ENCODE measurements at places on chromosomes 13 and 19.

DNA sequence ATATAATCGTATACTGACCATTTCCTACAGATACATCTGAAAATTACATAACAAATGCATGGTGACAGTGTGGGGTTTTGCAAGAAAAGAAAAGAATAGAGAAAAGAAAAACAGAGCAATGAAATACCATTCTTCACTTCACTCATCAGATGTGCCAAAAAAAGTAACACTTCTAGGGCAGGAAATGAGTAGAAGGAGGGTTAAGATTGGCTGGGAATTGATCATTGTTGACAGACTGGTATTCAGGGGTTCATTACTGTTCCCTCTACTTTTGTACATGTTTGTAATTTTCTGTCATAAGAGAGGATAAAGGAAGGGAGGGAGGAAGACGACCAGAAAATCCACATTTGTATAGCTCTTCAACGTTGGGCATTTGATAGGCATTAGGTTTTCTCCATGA is 31.5 kb downstream of the ABCC4 start:
- no peak for DNase-seq

GRCh38 chr13:48505597-48506091 is 27.2 kb downstream of the RCBTB2 start:
- peak; percentile 95 for DNase-seq

GRCh38 chr13:30016398-30016797 is 166.0 kb upstream of the UBL3 start:
- no peak for DNase-seq

- no peak for DNase-seq
Observed at GRCh38 chr19:39316627-39317321, 3.9 kb downstream of the LRFN1 start.

DNA sequence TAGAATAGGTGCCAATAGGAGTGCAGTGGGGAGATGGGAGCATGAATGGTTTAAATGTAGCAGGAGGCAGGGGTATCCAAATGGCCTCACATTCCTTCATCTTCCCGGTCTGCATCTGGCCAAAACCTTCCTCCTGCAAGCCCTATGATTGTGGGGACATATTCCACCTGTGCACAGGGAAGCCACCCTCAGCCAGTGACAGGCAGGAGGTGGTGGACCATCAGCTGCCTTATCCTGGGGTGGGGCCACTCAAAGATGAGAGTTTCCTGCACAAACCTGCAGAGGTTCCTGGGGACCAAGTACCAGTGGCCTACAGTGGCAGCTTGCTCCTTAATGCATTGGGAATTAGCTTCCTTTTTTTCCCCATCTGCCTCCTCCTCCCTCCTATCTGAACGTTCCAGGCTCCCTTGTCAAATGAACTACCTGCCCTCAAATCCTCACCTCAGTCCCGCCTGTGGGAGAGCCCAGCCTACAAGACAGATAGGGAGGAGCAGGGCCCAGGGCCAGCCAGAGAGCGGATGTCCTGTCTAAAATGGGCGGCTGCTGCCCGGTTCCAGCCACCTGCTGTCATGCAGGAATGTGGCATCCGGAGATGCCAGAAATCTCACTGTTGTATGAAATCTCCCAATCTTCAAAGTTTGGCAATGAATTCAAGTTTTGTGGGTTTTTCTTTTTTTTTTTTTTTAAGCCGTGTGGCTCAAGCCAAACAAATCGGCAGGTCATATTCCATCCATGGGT is 85.0 kb downstream of the TSHZ3 start:
- no peak for DNase-seq

GRCh38 chr19:30153326-30154210 is 211.5 kb downstream of the URI1 start:
- peak; percentile 61 for DNase-seq

GRCh38 chr13:43911278-43911677 is 31.6 kb downstream of the LACC1 start:
- DNase-seq: no peak

- no peak for DNase-seq
Observed at GRCh38 chr13:30332456-30333143, 25.2 kb upstream of the KATNAL1 start.

DNA sequence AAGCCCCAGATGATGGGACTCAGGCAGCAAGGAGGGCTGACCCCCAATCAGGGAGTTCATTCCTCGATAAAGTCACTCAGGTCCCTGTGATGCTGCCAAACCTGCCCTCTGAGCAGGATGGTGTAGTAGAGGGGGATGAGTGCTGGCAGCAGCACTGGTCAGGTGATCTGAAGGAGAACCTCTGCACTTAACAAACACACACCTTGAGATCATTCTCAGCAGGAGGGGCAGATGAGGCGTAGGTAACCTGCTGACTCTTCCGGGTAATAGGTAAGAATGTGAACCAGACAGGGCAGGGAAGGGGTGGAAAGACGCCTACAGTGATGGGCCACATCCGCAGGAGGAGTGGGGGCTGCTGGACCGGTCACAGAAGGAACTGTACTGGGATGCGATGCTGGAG is 3.2 kb downstream of the ZNF446 start:
- DNase-seq: no peak

- DNase-seq: no peak
Observed at GRCh38 chr13:23941211-23941610, 43.9 kb upstream of the C1QTNF9B start.

GRCh38 chr19:29293292-29293691 is 80.3 kb upstream of the UQCRFS1 start:
- no peak for DNase-seq

GRCh38 chr13:40564342-40565001 is 102.0 kb downstream of the FOXO1 start:
- DNase-seq: peak; percentile 42

DNA sequence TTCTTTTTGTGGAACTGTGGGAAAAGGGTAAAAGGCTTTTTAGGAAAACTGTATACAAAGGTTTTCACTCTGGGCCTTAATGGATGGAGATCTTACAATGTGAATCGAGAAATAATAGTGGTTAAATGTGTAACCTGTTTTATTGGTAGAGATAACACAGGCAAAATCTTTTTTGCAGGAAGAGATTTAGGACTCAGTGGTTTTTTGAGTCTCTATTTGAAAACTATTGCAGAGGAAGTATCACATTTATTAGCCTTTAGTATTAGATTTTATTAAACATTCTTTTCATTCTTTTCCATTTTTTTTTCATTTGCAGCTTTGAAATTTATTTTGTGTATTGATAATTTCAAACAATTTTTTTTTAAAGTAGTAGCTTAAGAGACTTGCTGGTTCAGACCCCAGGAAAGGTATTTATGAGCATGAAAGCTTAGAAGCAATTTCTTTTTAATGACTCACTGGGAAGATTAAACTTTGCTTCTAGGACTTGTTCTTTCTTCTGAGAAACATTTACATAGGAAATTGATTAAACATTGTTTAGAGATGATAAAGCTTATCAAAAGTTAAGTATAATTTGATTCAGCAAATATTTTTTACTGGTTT is 10.5 kb downstream of the KLF5 start:
- DNase-seq: no peak

GRCh38 chr13:109162248-109163036 is 533.0 kb downstream of the MYO16 start:
- peak; percentile 94 for DNase-seq

- peak; percentile 94 for DNase-seq
Observed at GRCh38 chr13:28707629-28708427, 10.9 kb downstream of the SLC46A3 start.

GRCh38 chr19:51337141-51337860 is 4.6 kb downstream of the VSIG10L start:
- no peak for DNase-seq

- no peak for DNase-seq
Observed at GRCh38 chr19:530134-531008, 1.2 kb upstream of the CDC34 start.

- no peak for DNase-seq
Observed at GRCh38 chr13:76950101-76950500, 1.8 kb downstream of the ACOD1 start.

GRCh38 chr13:102017248-102017647 is 384.6 kb downstream of the FGF14 start:
- DNase-seq: no peak

DNA sequence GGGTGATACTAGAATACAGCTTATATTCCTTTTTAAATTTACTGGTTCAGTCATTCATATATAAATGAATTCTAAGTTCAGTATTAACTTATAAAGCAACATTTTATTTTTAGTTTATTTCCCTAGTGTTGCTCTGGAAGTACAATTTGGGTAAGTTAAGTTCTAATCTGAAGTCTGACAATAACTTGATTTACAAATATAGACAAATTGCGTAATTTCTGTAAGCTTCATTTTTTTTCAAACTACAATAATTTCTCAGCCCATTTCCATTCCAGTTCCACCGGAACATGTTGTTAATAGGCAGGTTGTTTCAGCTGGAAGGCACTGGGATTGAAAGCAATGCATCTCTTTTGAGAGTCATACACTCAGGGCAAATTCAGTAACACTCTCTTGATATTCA is 2000.7 kb downstream of the OLFM4 start:
- no peak for DNase-seq

- DNase-seq: no peak
Observed at GRCh38 chr13:99693852-99694611, 192.8 kb downstream of the TM9SF2 start.

GRCh38 chr19:56211718-56212117 is 9.6 kb downstream of the ZSCAN5C start:
- DNase-seq: no peak

DNA sequence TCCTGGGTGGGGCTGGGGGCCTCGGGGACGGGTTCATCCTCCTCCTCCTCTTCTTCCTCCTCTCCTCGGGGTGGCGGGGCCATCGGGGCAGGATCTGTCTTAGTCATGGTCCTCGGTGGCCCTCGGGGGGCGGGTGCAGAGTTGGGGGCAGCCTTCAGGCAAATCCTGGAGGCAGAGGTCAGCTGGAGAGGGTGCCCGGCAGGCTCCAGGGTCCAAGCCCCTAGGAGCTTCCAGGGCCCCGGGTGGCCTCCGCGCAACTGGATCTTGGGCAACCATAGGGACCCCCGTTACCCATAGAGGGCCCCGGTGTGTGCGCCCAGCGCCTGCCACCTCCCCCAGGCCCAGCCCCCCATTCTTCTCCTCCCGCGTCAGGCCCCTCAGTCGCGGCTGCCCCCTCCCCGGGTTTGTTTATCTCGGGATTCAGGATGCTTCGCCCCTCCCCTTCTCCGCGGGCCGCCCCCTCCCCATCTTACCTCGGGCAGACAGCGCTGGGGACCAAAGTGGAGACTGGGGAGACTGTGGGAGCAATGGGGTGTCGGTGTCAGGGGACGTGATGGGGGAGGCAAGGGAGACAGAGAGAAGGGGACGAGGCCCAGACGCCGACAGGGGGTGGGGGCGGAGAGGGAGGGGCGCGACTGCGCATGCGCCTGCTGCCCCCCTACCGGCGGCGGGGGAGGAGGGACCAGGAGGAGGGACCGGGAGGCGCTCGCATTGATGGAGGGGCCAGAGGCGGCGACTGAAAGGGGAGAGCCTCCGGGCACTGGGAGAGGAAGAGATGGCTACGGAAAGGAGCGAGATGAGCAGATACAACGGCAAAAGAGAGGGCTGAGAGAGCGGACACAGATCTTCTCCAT is at the start of gene CLIP3:
CLIP3 (minus strand) TSS at position 623 of the 854 bp plus-strand sequence; CDS start at position 107, 516 bp downstream.
- peak; percentile 27 for DNase-seq

GRCh38 chr19:3585301-3586126 is at the start of gene GIPC3:
Gene GIPC3, plus strand, starts transcription at chr19:3585478. Its CDS starts 120 bp downstream, at chr19:3585598.
- no peak for DNase-seq

DNA sequence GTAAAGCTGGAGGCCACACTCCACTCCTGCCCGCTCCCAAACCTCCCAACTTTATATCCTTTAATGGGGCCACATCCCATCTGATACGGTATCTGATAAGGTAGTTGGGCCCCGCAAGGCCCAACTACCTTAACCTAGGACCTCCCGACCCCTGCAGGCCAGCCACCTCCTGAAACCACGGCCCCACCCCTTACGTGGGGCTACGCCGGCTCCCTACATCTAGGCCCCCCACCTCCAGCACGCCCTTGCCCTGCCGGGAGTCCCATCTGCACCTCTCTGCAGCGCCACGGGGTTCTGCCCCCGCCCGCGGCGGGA is 2.2 kb downstream of the IGFLR1 start:
- no peak for DNase-seq

- peak; percentile 51 for DNase-seq
Observed at GRCh38 chr19:10471909-10472308, 31.2 kb downstream of the KEAP1 start.

DNA sequence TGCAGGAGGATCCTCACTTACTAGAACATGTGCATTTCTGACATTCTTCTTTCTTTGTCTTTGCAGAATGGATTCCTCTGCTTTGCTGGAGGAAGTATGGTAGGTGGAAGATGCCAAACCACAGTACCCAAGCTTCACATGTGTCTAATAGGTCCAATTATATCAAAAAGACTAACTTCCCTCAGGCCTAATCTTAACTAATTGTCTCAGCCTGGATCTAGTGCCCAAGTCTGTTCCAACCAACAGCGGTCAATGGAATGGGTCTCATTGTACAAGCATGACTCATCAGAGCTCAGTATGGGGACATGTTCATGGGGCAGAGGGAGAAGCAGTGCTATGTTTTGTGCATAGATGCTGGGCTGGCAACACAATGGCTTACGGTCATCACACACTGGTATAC is 81.6 kb upstream of the CSNK1A1L start:
- DNase-seq: no peak

DNA sequence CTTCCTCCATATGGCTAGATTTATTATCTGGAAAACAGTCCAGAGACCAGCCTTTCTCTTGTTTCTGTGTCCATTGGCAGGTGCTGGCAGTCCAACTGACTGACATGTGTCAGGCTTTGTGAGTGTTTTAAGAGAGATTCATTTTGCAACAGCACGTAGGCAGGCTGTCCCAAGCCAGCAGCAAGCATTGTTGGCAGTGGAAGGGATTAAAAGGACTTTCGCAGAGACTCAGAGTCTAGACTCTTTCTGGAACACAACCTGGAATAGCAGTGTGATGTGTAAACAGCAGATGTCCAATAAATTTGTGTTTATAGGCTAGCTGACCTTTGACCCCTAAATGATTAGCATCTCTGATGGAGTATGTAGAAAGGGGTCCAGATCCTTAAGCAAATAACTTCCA is 222.2 kb upstream of the SERP2 start:
- DNase-seq: no peak

DNA sequence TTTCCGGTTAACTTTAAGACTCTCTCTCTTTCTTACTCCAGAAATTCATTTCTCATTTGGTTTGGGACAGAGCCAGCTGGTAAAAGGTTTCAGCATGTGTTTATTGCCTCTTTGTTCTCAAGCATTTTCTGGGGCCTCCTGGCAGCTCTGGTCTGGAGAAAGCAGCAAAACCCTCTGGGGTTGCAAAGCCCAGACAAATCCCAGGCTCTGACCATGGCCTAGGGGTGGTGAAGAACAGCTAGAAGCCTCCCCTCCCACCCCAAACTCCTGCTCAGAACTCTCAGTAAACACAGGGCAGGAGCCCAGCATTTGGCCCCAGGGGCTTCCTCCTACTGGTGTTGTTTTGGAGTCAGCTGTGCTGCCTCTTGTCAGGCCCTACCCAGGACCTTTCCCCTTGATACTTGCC is 124.2 kb upstream of the SERP2 start:
- no peak for DNase-seq

- no peak for DNase-seq
Observed at GRCh38 chr13:109606520-109606919, 179.9 kb downstream of the IRS2 start.

DNA sequence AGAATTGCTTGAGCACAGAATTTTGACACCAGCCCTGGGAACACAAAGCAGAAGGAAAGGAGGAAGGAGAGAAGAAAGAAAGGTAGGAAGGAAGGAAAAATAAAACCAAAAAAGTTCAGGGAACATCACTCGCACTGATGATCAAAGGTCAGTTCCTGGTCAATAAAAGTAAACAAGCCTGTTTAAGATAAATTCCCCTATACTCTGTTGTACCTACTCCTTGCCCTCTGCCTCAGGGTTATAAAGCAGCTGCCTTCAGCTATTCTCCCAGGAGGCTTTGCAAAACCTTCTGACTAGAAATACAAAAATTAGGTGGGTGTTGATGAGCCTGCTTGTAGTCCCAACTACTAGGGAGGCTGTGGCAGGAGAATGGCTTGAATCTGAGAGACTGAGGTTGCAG is 14.9 kb upstream of the ZNF91 start:
- no peak for DNase-seq
